ENCODE measurements at places on chromosomes 11 and 22.

DNA sequence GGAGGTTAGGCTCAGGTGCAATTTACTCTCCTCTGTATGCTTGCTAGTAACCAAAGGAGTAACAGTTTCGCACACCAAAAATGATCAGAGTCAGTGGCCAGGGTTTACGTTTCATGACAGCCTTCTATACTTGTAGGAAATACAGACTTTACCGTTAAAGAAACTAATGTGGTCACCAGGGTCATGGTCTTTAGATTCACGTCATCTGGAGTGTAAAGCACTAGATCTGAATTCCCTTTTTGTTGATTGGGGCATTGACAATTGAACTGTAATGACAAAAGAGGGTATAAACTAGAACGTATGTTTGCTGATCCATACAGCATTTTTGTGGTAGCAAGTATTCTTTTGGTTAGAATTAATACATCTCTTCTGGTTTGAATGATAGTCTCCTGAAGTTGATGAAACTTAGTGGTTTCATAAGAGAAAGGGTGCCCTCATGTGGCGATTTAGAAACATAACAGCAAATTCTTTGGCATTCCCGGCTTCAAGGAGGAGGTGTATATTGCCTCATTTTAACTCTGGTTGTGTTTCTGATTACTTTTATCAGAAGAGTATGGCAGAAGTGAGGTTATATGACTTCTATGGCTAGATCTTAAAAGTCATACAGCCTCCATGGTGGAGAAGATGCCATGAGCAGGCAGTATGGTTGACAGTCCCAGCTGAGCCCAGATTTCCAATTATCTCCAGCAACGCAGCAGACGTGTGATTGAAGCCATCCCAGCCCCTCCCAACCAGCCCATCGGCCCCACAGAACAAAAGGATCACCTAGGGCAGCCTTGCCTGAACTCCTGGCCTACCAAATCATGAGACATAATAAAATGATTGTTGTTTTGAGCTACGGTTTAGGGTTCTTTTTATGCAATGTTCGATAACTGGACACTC is 35.1 kb downstream of the MMP7 start:
- DNase-seq: peak; percentile 83

- DNase-seq: peak; percentile 67
Observed at GRCh38 chr11:61777234-61778090, 14.9 kb downstream of the TMEM258 start.

- no peak for DNase-seq
Observed at GRCh38 chr22:17832665-17833064, 58.4 kb upstream of the BID start.

- no peak for DNase-seq
Observed at GRCh38 chr11:33376331-33377310, 119.4 kb downstream of the HIPK3 start.

DNA sequence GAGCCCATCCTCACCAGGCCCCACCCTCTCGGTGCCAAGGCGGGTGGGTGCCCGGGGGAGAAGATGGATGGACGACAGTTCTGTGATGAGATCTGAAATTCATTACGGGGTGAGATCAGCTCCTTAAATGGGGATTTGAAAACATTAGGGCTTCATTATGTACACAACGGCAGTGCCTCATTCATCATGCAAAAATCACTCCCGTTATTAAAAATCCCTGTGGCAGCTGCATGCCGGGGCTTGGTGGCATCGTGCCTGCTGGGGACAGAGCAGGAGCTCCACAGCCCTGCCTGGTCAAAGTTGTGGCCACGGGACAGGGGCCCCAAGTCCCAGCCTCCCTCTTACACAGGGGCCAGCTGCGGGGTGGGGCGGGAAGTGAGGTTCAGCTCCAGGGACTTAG is 20.2 kb downstream of the OTUB1 start:
- no peak for DNase-seq

DNA sequence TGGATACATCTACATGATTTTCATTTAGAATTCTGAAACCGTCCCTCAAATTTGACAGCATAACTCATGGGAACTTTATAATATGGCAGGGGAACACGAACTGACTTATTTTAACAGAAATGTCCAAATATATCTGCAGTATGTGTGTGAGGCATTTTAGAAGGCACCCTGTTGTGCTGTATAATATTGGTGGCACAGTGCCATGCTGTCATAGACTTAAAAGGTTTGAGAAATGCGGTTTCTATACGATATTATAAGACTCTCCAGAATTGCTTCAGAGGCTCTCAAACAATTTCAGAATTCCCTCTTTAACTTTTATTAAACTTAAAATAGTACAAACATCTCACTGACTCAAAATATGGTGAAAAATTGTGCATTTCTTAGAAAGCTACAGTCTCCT is 181.6 kb downstream of the MSANTD4 start:
- DNase-seq: no peak

DNA sequence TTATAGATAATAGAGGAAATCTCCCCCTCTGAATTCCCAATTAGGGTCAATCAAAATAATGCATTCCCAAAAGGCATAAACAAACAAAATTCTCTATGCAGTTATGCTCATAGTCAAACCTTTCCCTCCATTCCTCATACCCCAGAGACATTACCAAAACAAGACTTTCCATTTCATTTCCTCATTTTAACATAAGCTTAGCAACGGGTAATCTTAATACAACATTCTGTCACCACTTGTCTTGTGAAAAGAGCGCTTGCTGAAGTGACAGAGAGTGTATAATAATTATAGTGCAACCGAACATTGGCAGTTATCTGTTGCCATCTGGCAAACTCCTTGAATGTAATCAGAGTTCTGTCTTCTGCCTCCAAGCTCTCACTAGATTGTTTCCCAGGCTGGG is 1.2 kb upstream of the SLN start:
- no peak for DNase-seq

DNA sequence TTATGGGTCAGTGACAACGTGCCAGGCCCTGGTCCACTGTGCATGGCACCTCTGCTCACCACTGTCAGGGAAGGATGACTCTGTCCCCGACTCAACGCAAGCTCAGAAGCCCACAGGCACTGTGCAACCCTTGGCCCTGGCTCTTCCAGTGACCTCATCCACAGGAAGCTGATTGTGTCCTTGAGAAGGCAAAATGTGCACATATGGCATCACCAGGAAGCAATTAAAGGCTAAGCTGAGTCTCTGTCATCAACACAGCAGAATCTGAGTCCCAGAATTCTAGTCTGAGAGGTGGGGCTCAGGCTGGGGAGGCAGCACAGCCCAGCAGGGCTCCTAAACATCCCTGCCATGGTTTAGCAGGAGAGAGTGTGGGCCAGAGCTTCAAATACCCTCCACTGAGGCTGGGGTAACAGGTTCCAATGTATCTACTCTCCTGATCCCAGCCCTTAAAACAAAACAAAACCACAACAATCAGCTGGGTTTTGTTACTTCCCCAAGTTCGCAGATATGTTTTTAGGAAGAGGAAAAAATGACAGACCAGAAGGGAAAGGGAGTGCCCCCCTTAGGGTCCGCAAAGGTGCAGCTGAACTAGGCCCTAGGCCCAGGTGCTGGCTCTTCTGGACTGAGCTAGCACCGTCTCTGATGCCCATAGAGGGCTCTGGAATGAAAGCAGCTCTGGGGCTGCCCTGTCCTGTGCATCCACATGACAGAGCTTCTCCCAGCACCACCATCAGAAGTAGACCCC is 33.5 kb upstream of the GNAZ start:
- DNase-seq: no peak

- no peak for DNase-seq
Observed at GRCh38 chr11:11251394-11251970, 101.6 kb downstream of the CSNK2A3 start.

DNA sequence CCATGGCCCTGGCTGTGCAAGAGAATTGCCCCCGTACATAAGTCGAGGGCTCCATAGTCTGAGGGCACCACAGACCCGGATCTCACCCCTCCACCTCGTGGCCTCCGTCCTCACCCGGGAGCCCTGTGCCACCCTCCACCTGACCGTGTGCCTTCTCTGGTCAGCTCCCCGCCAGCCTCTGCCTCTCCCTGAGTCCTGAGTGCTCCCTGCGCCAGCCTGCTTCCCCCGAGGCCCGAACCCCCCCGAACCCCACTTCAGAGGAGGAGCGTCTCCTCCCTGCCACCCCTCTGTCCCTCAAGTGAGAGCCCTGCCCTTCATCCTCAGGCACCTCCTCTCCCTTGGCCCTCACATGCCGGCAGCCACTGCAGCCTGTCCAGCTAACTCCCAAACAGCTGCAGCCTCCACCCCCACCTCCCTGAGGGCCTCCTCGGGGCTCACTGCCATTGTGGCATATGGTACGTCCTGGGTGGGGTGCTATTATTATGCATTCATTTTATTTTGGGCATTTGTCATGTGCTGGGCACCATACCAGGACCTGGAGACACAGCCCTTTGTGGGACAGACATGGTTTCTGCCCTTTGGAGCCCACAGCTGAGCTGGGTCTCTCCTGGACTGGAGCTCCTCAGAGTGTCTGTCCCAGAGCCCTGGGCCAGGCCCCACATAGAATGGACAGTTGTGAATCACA is 67.2 kb downstream of the MYO7A start:
- no peak for DNase-seq

DNA sequence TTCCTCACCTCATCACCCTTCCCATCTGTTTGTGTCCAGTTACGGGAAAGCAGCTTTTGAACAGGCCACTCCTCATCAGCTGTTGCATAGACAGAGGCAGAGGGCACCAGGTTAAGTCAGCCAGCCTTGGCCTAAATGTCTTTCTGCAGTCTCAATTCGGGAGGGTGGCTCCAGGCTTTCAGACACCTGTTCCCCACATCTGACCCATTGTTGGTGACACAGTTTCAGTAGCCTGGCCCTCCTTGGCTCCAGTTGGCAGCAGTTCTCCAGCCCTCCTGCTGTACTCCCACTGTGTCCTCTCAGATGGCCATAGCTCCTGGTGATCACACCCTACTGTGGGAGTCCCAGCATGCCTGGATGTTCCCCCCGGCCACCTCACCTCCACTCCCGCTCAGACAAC is 70.8 kb upstream of the MYOD1 start:
- DNase-seq: no peak

- no peak for DNase-seq
Observed at GRCh38 chr11:63445720-63446119, 45.2 kb downstream of the PLAAT5 start.

GRCh38 chr11:15114501-15115475 is at the start of gene INSC:
TSS of gene INSC (plus strand) at chr11:15114923. CDS start at chr11:15149175, 34,252 bp downstream.
- no peak for DNase-seq

- DNase-seq: no peak
Observed at GRCh38 chr11:104490182-104490581, 326.2 kb upstream of the PDGFD start.

DNA sequence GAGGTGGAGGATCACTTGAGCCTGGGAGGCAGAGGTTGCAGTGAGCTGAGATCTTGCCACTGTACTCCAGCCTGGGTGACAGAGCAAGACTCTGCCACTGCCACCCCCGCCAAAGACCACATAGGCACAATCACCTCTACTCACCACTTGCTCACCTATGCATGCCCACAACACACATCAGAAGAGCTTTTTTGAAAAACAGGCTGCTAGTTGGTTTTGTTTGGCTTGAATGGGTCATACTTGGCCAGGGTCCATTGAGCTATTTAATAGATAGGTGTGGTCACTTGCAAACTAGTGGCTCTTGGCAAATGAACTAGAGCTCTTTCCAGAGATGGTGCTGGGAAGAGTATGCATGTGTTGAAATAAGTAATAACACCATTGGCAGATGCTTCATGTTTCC is 80.1 kb downstream of the EMSY start:
- no peak for DNase-seq

- DNase-seq: no peak
Observed at GRCh38 chr11:66361502-66361941, 10.0 kb downstream of the SLC29A2 start.

GRCh38 chr11:8087756-8088155 is 6.7 kb downstream of the TUB start:
- DNase-seq: no peak

DNA sequence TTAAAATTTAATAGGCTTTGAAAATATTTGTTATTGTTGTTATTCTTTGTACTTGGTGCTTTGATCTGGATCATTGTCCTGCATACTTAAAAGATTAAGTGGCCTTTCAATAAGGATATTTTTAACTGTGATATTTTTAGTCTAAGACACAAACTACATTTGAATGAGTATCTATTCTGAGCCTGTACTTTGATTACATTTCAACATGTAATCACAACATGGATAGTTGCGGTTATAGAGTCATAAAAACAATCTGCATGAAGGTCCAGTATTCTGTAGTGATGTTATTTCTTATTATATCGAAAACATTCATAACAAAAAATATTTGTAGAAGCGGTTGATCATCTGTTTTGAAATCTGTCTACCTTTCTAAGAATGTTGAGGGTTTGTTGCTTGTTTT is 58.6 kb downstream of the HIPK3 start:
- no peak for DNase-seq

DNA sequence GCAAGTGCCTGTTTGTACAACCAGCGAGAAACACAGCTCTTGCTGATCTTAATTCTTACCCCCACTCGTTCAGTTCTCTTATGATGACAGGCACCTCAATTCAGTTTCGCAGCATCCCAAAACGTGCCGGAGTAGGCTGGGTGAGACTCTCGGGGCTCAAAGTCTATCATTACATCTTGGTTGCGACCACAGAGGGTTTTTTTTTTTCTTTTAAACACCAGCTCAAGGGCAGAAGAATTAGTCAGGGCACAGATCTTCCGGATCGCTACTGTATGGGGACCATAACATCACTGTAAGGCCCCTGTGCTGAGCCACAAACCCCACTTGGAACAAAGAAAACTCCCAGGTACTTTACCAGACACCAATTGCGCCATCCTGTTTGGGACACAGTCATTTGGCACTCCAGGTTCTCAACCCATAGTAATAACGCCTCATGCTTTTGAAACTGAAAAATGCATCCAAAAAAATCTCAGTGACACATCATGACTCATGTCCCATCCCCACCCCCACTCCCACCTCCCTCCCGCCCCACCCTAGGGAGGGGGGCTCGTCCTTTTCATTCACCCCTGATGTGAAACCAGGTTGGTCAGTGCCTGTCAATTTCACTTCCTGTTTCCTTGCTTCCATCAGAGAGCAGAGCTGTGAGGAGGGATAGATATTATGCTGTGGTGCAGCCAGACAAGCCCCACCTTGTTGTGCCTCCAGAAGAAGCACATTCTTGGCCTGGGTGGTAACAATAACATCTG is 41.0 kb upstream of the CD5 start:
- DNase-seq: peak; percentile 87

GRCh38 chr22:37185646-37186227 is 2.3 kb downstream of the C1QTNF6 start:
- DNase-seq: no peak

DNA sequence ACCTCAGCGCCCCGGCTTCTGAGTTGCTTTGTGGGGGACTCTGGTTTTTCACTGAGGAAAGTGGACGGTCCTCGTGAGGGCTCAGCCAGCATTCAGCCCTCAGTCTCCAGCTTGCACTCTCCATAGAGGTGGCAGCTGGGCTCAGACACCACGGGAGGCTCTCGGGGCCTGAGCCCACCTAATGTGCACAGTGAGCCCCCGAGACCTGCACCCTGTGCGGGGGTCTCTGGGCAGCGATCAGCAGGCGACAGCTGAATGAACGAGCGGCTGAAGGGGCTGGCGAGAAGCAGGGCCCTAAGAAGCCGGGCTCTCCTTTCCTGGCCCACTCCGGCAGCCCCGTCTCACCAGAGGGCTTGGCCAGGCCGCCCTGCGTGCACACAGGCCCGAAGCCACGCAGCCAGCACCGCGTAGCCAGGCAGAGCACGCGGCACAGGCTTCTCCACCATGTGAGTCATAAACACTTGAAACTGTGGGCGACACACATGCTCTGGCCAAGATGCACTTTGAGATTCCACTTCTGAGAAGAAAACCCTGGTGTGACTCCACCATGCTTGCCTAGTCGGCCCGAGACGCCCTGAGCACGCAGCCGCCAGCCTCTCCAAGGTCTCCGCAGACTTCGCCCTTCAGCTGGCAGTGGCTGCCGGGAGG is 28.0 kb downstream of the TOLLIP start:
- no peak for DNase-seq

- DNase-seq: no peak
Observed at GRCh38 chr11:10532526-10532925, 8.5 kb downstream of the RNF141 start.

All from CD4-positive, alpha-beta T cell treated with Interleukin-2 at 100 ng/mL for 4 hours (primary cell).